HFFc6 (cell line): ENCODE measurements at places on chromosomes 13 and 19.

- DNase-seq, result peak; percentile 91
These were observed 16.5 kb downstream of the RXFP2 start for GRCh38 chr13:31755803-31756212.

DNA sequence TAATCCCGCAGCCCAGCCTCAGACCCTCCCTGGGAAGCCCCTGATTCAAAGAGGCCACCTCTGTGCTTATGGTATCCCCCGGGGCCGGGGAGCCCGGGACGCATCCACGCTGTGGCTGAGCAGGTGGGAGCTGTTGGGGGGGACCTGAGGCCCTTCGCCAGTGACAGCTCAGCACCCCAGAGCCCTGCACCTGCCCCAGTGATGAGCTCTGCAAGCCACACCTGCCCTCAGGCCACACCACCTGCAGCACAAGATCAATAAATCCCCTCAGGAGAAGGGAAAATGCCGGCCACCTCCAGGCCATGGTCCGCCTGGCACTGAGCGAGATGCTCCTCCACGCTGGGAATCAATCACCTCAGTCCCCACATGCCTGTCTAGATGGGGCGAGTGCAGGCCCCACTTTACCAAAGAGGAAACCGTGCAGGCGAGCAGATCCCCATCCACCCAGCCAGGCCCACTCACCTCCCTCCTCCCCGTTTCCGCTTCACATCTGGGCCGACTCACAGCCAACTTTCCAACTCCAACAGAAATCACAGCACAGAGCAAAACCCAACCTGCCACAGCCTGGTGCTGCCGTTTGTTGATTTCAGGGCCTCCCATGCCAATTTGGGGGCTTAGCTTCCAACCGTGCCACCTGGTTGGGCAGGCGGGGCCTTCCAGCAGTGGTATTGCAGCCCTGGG is 12.8 kb downstream of the MOB3A start:
- no peak for DNase-seq

DNA sequence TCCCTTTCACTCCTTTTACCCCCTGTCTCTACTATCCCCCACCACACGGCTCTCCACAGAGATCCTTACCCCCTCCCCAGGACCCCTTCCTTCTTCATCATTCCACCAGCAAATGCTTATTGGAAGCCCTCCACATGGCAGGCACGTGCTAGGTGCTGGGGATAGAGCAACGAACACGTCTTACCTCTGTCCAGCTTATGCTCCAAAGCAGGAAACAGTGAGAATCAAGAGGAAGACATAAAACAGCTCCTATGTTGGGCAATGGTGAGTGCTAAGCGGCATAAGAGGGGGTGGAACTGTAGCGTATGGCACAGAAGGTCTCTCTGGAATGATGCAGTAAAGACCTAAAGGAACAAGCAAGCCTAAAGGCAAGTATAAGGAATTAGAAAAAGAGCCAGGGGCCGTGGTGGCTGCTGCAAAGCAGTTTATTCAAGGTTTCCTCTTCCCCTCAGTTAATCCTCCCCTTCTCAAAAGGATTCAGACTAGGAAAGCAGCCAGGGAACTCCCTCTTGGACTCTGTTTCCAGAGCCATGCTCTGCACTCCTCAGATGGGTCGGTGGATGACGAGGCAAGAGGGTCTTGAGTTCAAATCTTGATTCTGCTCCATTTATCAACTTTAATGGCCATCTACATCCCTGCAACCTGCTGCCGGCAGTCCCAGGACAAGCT is 289.4 kb downstream of the FOXO1 start:
- DNase-seq, result no peak

DNA sequence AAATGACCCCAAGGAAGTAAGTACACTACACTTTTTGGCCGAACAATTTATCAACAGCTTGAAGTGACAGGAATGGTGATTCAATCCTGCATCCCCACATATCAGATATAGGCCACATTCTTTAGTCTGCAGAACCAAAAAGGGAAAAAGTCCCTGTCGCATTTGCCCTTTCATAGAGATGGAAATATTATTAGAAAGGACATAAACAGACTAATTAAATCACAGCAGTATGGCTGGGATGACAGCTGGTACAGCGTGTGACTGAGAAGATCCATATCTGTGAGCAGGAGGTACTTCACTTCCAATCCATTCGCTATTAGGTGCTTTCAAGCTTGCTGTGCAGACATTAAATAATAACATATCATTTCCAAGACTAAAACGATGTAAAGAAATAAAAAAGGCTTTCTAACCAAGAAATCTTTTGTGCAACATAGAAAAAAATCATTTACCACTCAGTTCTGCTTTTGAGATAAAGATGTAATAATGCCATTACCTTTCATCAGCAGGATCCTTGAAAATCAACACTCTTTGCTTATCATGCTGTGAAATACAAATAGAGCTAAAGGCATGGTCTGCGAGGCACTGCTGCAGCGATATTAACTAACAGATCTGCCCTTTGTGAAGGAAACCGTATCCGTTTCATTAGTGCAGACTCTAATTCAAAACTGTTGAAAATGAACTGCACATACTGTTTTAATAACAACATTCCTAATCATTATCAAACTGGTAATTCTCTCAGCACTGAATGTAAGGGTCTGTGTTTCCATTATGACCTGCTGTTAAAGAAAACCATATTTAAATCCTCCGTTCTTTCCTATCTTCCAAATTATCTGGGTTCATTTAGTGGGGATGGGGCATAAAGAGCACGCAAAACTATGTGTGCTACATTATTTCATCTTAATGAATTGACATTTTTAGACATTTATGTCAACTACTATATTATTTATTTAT is 245.6 kb downstream of the DACH1 start:
- DNase-seq, result no peak

DNA sequence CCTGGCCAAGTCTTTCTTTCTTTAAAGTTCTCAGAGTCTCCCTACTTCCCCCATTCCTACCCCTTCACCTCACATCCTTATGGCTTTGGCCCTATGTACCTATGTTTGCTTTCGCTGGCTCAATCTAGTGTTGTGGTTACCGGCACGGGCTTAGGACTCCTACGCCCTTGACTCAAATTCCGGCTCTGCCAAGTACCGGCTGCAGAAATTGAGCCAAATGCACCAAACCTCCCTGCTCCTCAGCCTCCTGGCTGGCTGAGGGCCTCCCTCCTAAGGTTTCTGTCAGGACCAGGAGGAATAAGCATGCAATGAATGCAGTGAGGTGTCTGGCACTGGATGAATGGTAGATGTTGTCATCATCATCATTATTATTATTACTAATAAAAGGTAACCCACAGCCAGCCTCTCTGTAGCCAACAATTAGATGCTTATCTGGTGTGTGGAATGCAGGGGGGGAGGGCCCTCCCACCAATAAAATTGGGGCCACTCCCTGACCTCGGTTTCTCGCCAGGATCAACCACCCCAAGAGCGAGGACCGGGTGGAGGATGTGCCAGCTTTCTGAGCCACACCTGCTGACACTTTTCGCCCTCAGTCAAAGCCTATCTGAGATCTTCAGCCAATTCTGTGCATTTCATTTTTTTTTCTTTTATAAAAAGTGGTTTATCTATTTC is 20.7 kb downstream of the KLK5 start:
- DNase-seq, result no peak

GRCh38 chr19:4319067-4319718 is 14.8 kb downstream of the FSD1 start:
- no peak for DNase-seq

- DNase-seq, result peak; percentile 54
These were observed 94.9 kb upstream of the MCF2L start for GRCh38 chr13:112873851-112874750.

DNA sequence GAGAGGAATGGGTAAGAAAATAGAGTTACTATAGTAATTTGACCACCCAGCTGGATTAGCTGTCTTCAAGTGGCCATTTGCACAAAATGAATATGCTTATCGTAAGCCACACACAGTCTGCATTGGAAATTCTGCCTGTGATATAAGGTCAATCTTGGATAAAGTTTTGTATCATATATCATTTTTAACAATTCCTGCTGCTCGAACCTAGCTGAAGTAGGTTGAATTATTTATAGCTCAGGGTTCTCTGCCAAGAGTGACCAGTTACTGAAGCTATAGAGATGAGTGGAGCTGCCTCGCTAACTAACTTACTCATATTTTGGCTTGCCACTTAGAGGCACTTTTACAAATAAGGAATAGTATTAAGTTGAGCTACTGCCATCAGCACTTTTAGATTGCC is 220.9 kb downstream of the RGCC start:
- peak; percentile 47 for DNase-seq

GRCh38 chr13:96238861-96239260 is 149.0 kb downstream of the HS6ST3 start:
- DNase-seq, result no peak

- no peak for DNase-seq
These were observed 102.2 kb upstream of the IPO5 start for GRCh38 chr13:97851269-97851668.

- DNase-seq, result no peak
These were observed 119.2 kb upstream of the IPO5 start for GRCh38 chr13:97834250-97834649.

DNA sequence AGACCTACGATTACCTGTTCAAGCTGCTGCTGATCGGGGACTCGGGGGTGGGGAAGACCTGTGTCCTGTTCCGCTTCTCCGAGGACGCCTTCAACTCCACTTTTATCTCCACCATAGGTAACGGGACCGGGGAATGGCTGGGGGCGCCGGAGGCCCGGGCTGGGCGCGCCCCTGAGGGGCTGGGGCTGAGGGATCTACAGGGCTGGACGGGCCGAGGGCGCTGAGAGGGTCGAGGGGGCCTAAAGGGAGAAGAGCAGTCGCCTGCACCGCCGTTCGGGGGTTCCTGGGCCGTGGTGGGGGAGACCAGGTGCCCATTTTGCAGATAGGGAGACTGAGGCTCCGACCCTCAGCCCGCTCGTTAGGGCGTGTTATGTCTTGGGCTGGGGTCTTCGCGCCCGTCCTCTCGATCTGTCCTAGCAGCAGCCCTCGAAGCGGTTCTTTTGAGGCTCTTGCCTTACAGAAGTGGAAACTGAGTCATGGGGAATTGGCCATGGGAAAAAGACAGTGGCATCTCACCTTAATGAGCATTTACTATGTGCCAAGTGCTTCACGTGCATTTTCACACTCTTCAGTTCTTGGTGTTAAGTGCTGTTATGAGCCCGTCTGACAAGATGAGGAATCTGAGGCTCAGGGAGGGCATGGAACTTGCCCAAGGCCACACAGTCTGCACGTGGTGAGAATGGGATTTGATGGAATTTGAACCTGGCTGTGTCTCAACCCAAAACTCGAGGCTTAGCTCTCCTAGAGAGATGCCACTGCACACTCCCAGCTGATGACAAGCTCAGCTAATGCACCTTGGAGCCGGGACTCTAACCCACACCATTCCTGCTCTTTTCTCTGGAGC is 442 bp downstream of the RAB8A start:
- no peak for DNase-seq

DNA sequence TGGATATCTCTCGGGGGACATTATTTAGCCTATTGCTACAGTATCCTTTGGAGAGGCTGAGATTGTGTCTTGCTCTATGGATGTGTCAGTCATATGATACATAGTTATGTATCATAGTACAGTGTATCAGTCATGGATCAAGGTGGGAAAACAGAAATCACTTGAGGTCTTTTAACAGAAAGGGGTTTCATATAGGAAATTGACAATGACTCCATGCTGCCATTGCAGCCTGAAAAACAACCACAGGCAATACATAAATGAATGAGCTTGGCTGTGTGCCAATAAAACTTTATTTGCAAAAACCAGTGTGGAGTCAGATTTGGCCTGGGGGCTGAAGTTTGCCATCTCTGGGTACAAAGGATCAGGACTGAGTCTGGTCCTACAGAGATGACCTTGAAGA is 35.4 kb downstream of the COLGALT1 start:
- no peak for DNase-seq

DNA sequence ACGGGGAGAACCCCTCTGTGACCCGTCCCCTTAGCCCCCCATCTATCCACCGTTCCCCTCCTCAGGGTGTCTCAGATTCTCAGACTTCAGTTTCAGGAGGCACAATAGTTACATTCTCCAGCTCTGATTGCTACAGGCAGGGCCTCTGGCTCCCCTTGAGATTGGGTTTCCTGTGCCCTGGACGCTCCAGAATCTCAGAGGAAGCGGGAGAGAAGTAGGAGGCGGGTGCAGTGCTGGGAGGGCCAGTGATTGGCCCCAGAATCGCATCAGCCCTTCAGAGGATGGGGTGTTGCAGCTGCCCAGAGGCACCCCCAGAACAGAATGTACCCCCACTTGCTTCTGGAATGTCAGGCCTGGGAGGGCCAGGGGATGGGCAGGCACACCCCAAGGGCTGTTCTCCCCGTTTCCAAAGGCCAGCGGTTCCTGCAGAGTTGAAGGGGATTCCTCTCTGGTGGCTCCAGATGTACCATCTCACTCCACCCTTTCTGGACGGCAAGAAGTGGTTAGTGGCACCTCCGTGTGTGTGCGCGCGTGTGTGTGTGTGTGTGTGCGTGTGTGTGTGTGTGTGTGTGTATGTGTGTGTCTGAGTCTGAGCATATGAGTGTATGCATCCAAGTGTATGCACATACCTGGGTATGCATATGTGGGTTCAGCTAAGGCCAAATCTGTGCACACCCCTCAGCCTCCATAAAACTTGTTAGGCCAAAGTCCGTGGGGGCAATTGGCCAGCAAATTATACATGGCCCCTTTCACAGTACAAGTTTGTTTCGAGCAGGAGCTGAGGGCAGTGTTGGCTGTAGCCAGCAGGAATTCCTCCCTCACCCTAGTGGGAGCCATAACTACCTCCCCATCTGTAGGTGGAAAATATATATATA is 35.5 kb downstream of the LYL1 start:
- DNase-seq, result no peak

- DNase-seq, result no peak
These were observed 865.0 kb downstream of the PCDH9 start for GRCh38 chr13:66365101-66365500.

DNA sequence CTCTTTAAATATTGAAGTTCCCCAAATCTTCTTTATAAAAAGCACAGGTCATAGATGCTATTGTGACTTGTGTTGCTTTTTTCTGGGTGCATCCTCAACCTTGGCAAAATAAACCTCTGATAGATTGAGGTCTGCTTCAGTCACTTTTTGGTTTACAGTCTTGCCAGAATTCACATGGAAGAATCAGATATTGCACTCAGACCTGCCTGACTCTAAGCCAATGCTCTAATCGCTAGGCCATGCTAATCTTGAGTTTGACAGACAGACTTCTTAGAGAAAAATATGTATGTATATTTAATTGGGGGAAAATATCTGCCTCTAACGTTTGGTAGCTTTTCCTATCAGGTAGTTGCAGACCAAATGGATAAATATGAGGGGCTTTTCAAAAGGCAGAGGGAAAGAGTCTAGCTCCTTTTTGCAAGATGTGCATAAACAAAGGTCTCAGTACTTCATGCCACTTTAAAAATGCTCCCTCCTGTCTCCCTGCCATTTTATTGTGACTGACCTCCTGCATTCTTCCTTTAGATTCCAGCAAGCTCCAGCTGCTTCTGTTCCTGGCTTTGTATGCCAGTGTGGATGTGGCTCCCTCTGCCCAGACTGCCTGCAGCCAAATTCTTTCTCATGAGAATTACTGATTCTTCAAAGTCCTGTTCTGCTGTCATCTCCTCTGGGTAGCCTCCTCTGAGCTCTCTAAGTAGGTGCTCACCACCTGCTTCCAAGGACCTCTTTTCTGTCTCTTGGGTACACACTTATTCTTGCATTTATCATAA is 42.4 kb upstream of the RFC3 start:
- no peak for DNase-seq
